Endothelial cell (in vitro differentiated cells): ENCODE measurements at places on chromosomes 13 and 19.

DNA sequence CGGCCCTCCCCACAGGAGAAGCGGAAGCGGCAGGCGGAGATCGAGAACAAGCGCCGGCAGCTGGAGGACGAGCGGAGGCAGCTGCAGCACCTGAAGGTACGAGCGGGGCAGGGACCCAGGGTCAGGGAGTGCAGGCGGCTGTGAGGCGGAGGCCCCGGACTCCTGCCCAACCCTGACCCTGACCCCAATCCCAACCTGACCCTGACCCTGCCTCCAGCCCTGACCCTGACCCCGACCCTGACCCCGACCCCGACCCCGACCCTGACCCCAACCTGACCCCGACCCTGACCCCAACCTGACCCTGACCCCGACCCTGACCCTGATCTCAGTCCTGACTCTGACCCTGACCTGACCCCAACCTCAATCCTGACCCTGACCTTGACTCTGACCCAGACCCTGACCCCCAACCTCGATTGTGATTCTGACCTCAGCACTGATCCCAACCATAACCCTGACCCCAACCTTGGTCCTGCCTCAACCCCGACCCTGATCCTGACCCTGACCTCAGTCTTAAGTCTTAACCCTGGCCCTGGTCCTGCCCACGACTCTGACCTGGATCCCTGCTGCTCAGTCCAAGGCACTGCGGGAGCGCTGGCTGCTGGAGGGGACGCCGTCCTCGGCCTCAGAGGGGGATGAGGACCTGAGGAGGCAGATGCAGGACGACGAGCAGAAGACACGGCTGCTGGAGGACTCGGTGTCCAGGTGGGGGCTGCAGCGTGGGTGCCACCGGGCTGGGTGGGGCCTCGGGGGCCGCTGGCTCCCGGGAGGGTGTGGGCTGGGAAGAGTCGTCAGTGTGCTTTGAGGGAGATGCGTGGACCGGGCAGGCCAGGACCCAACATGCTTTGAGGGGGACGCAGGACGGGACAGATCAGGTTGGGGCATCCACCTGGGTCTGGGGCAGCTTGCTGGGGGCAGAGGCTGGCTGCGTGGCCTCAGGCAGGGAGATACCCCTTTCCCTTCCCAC, 18.5 kb downstream of the PALM start:
- DNase-seq = no peak

GRCh38 chr13:75326173-75327134, 155.5 kb downstream of the TBC1D4 start:
- peak; percentile 20 for DNase-seq

DNA sequence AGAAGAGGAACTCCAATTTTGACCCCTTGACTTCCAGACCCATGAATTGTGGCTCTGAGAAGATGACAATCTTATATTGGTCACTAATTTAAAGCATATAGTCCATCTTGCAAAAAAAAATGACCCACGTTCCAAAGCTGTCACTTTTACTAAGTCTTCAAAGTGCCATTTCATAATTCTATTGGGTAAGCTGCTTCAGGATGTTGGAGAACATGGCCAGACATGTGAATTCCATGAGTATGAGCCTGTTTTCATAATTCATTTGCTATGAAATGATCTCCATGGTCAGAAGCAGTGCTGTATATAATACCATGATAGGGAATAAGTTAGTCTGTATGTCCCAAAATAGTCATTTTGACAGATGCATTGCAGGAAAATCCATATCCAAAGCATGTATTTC, 1787.3 kb downstream of the SLITRK5 start:
- no peak for DNase-seq

GRCh38 chr19:7820588-7820987, 9.4 kb upstream of the EVI5L start:
- no peak for DNase-seq

DNA sequence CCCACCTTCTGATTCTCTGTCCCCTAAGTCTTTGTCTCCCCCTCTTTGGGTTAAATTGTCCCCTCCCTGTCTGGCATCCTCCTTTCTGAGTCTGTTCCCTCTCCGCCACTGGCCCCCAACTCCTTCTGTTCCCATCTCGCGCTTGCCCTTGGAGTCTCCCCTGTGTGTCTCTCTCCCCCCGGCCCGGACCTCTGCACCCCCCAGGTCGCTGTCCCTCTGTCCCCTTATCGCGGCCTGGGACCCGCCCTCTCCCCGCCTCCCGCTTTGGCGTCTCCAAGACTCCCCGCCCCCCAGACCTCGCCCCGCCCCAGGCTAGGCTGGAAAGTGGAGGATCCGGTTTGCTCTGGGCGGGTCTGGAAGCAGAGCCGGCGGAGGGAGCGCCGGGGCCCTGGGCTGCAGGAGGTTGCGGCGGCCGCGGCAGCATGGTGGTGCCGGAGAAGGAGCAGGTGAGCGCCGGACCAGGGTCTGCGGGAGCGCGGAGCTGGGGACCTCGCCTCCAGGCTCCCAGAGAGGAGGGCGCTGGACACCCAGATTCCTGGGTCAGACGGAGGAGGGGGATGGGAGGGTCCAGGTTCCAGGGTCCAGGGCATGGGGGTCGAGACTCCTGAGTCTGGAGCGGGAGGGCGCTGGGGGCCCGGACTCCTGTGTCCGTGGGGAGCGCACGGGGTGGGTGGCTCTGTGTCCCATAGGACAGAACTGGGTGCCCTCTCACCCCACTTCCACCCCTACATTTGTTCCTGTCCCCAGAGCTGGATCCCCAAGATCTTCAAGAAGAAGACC, at the start of gene TRPM4:
Gene TRPM4, plus strand, starts transcription at position 348 of the 780 bp plus-strand sequence. Its CDS starts 75 bp downstream, at position 423.
- DNase-seq = peak; percentile 91

DNA sequence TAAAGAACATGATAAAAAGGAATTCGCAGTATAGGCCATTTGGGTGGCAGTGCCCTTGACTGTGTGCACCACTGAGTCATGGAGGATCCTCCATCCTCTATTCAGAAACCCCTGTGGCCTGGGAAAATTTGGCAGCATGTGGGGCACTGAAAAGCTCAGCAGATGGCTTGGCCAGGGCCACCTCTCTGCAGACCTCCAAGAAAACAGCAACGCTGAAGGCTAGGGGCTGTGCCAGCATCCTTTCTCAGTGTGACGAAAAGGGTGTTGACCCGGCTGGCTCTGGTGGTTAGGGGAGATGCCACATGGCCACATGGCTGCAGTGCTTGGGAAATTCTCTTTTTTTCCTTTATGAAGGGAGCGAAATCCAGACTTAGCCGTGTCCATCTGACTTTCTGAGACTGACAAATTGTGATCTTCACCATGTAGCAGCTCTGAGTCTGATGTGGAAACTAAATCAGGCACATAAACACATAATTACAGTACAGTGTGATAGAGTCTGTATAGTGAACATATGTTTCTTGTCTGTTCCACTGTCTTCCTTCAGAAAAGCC, 178.0 kb downstream of the KCTD12 start:
- no peak for DNase-seq

GRCh38 chr19:31347354-31347753, 1.9 kb downstream of the TSHZ3 start:
- DNase-seq = no peak

DNA sequence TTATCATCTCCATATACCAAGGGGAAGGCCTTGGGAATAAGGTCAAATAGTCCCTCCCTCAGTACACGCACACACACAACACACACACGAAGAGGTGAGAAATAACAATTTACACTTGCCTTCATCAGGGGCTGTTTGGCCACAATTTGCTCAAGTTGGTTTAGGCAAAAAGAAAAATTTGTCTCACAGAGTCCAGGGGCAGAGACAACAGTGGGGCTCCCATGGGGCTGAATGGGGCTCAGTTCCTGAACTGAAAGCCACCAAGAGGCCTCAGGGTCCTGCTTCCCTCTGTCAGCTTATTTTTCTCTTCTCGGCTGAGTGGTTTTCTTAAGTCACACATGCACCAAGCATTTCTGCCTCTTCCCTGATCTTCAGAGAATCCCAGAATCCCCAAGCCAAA, 35.5 kb downstream of the PCDH8 start:
- no peak for DNase-seq

GRCh38 chr13:28283600-28283999, 145.3 kb downstream of the PAN3 start:
- DNase-seq = no peak

- DNase-seq = peak; percentile 88
These were observed 1.9 kb upstream of the ZBTB32 start for GRCh38 chr19:35702223-35703012.

- DNase-seq = no peak
These were observed 1887.4 kb downstream of the PCDH9 start for GRCh38 chr13:65342541-65343337.

GRCh38 chr13:67204764-67205163, 25.4 kb downstream of the PCDH9 start:
- DNase-seq = no peak

DNA sequence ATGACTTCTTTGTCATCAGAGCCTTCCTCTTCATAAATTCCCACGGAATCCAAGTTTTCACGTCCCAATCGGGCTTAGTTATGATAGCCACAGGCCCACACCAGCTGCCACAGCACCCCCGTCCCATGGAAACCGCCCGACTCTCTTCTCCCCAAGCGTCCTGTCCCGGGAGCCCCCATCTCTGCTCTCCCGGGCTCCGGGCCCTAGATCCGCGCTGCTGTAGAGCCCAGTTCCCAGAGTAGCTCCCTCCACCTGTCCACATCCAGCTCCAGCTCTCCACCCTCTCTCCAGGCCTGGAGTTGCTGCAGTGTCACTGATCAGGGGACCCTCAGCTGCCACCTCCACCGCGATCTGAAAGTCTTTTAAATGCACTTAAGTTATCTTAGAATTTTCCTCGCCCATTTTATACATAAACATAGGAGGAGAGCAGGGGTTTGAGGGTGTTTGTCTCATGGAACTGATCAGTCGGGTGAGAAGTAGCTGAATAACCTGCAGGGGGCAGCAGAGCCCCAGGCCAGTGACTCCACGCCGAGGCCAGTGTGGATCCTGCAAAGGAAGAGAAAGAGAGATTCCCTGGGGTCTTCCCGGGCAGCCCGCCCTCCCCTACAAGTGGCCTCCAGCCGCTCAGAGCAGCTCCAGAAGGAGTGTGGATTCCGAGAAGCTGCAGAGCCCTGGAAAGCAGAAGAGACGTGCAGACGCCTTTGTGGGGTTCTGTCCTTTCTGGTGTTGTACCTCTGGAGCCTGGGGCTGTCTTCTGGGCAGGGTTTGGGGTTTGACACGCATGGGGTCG, 1.1 kb upstream of the ZNF763 start:
- no peak for DNase-seq

- peak; percentile 20 for DNase-seq
These were observed 34.4 kb upstream of the ZNF808 start for GRCh38 chr19:52492994-52493470.

GRCh38 chr13:44306371-44307192, 67.0 kb upstream of the SERP2 start:
- peak; percentile 31 for DNase-seq
